ENCODE measurements at places on chromosomes 1 and 21. TPM values are rescaled to one million over a fixed set of nuclear protein-coding genes. Genes with fewer than 3 reads are reported as not detected.

- no peak for DNase-seq
These were observed 177.7 kb upstream of the RAB4A start for GRCh38 chr1:229093238-229093540.

GRCh38 chr1:54229281-54229891 is 29.4 kb downstream of the MRPL37 start:
- DNase-seq: peak; percentile 71

- DNase-seq: no peak
These were observed 80.0 kb downstream of the VCAM1 start for GRCh38 chr1:100799548-100799947.

Gene OR2L13
- not detected for total RNA-seq

Gene C1QB
- not detected for total RNA-seq

All from A172 (cell line).